ENCODE measurements at places on chromosomes 5 and 9. TPM values are rescaled to one million over a fixed set of nuclear protein-coding genes. Genes with fewer than 3 reads are reported as not detected.

The CCNI2 gene
- total RNA-seq, result 0.93 TPM

The CNTFR gene
- 0.42 TPM for total RNA-seq

The FSTL4 gene
- 0.33 TPM for total RNA-seq

The AGGF1 gene
- total RNA-seq, result 17.4 TPM

The GLRA1 gene
- not detected for total RNA-seq

The TMEM215 gene
- not detected for total RNA-seq

The PCDHGA12 gene
- total RNA-seq, result 4.7 TPM

The SPATA31C2 gene
- not detected for total RNA-seq

The TMED9 gene
- total RNA-seq, result 136 TPM

The SCGB3A1 gene
- 0.60 TPM for total RNA-seq

The GOLM1 gene
- 30.1 TPM for total RNA-seq

The ALAD gene
- total RNA-seq, result 5.1 TPM

The C6 gene
- total RNA-seq, result not detected

The HRH2 gene
- not detected for total RNA-seq

The TTLL11 gene
- 5.1 TPM for total RNA-seq

The FBXW11 gene
- total RNA-seq, result 44.0 TPM

The CATSPER3 gene
- total RNA-seq, result not detected

The TLR4 gene
- not detected for total RNA-seq

The CENPK gene
- total RNA-seq, result 13.9 TPM

The OR1K1 gene
- not detected for total RNA-seq

The COL15A1 gene
- 0.56 TPM for total RNA-seq

The C5orf58 gene
- not detected for total RNA-seq

The AK6 gene
- 17.4 TPM for total RNA-seq

The TMEM161B gene
- total RNA-seq, result 10.9 TPM

The SOX30 gene
- not detected for total RNA-seq

The MCC gene
- total RNA-seq, result 38.8 TPM

The IL5 gene
- total RNA-seq, result not detected
